Thoracic aorta (tissue), 2 donors: ENCODE measurements at places on chromosomes 2 and 18.

- no peak for DNase-seq
These were observed 38.7 kb upstream of the DDX18 start for GRCh38 chr2:117775703-117776219.

DNA sequence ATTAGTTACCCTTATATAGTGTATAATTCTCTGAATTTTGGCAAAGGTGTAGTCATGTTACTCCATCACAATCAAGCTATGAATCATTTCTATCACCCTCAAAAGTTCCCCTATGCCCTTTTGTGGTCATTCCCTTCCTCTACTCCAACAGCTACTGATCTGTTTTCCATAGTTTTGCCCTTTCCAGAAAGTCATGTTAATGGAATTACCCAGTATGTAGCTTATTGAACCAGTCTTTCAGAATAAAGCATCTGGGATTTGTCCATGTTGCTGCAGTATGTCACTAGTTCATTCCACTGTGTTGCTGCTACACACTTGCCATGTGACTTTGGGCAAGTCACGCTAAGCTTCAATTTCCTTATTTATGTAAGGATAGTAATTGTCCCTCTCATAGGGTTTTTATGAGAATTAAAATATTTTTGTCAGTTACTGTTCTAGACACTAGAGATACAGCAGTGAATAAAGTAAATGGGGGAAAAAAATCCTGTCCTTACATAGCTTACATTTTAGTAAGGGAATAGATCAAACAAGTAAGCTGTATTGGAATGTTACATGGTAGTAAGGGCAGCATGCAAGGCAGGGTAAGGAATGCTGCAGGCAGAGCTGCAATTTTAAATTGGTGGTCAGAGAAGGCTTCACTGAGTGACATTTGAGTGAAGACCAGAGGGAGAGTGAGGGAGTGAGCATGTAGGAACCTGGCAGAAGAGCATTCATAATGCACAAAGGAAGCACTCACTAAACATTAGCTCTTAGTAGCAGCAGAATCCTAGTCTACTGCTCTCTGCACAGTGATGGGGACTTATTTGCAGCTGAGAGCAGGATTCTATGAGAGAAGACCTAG lies 80.3 kb upstream of the TSPYL6 start:
- DNase-seq: no peak

DNA sequence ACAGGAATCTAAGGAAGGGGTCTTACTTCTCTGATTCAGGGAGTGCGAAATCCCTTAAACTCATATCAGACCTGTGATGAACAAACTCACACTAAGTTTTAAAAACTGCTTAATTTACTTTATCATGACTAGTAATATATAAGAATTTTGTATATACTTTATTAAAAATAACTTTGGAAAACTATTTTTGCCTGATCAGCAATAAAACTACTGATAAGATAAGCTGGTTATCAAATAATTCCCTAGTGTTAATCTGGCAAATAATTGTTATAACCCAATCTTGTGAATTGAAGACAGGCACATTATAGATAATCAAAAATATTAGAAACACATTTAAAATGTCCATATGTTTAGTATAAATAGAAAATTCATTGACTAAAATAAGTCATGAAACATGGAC lies 23.7 kb upstream of the DSC3 start:
- no peak for DNase-seq

DNA sequence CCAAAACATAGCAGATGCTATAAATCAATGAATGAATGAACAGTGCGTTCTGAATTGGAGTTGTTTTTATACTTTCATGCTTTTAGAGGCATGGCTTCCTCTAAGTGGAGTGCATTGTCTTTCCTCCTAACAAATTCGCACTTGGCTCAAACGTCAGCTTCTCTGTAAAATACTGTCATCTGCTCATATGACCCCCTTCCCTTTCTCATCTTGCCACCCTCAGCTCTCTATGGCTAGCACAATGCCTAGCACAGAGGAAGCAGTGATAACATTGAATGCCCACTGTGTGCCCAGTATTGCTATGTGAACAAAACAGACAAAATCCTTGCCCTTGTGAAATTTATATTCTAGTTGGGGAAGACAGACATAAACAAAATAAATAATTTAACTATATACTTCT lies 258.8 kb downstream of the MREG start:
- no peak for DNase-seq

- no peak for DNase-seq
These were observed 222.0 kb downstream of the KLHL29 start for GRCh38 chr2:23606968-23607367.

- DNase-seq: no peak
These were observed 439.2 kb upstream of the ACVR2A start for GRCh38 chr2:147405651-147406050.

- no peak for DNase-seq
These were observed 90.4 kb downstream of the GULP1 start for GRCh38 chr2:188382107-188382506.

- no peak for DNase-seq
These were observed 540 bp downstream of the SOX11 start for GRCh38 chr2:5692561-5693286.

DNA sequence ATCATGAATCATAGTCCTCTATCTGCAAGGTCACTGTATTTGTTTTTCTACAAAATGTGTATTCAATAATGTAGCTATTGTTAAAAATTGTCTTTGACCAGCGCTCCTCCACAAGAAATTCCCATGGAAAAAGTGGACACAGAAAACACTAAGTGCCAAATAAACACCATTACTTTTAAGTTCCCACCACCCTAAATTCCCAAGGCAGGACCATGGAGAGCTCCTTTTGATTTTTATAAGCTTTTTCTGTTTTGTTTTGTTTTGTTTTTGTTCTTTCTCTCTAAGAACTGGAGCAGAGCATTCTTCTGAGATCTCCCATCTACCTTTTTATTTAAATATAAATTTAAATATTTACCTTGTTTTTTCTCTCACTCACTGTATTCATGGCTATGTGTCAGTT lies 44.5 kb downstream of the LRATD1 start:
- no peak for DNase-seq

DNA sequence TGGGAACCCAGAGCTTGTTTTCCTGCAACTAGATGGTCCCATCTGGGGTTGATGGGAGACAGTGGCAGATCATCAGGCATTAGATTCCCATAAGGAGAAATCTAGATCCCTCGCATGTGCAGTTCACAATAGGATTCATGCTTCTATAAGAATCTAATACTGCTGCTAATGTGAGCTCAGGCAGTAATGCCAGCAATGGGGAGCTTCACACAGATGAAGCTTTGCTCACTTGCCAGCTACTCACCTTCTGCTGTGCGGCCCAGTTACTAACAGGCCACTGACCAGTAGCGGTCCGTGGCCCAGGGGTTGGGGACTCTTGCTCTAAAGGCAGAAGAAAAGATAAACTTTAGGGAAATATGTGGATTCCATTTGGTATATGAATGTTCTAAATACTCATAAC lies 192.9 kb downstream of the AFF3 start:
- DNase-seq: no peak

DNA sequence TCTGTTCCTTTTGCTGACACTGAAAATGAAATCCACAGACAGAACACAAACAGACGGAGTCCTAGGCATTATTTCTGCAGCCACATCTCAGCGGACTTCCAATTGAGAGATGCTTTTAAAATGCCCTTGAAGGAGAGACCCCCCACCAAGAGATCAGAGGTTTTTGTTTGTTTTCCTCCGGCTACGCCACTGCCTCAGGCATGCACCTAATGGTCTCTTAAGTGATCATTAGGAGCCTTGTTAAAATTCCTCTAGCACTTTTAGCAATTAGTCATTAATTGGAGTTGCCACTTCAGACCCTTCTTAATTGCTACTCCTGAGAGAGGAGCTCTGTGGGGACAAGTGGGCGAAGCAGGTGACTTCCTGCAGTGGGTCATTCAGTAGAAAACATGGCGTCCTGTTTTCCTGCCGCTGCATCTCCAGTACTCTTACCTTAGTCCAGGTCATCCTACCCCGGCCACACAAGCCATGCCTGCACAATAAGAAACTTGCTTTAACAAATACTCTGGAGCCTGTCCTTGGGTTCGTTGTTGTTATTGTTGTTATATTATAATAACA lies 257.7 kb upstream of the CHAC2 start:
- no peak for DNase-seq

DNA sequence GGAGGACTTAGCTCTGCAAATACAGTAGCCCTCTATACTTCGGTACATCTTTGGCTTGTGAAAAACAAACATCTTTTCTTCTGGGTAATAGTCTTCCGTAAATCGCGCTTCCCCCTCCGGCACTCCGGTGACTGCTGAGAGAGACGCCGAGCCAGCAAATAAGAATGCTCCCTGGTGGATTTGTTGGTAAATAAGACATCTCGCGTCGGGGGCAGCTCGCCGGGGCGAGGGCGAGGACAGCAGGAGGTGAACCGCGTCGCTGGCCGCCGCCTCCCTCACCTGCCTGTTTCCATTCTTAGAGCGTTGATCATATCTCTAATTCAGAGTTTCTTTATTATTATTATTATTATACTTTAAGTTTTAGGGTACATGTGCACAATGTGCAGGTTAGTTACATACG lies 117.6 kb downstream of the PMAIP1 start:
- DNase-seq: no peak

DNA sequence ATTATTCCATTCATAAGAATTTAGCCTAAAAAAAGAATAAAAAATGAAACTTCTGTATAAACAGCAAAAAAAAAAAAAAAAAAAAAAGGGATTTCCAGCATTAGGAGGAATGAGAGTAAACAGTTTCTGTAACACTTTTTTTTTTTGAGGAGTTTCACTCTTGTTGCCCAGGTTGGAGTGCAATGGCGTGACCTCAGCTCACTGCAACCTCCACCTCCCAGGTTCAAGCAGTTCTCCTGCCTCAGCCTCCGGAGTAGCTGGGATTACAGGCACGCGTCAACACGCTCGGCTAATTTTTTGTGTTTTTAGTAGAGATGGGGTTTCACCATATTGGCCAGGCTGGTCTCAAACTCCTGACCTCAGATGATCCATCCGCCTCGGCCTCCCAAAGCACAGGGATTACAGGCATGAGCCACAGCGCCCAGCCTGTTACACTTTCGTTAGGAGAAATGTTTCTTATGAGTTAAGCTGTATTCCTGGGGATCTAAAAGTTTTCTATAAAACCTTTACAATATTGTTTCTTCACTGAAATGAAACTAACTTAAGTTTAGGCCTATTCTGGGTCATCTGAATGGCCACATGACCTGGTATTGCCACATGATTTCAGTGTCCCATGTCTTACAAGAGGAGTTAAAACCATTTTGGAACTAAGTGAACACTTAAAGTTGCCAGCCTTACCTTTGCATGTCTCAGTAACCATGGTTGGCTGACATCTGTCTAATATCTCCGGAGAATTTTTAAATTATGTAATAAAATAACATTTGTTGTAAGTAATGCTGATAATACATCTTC lies 17.5 kb downstream of the SMAD2 start:
- no peak for DNase-seq

DNA sequence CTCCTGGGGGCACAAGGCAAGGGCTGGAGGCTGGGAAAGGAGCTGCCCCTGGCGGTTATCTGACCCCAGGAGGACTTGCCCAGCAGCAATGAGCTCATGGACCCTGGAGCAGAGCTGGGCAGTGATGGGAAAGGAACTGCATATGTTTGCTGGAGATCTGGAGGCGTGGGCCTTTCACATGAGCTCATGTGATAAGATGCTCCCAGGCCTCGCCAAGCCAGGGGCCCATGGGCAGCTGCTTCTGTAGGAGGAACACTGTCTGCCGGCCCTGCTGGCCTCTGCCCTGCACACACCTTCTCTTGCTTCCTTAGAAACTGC lies 9.0 kb upstream of the NPPC start:
- no peak for DNase-seq

DNA sequence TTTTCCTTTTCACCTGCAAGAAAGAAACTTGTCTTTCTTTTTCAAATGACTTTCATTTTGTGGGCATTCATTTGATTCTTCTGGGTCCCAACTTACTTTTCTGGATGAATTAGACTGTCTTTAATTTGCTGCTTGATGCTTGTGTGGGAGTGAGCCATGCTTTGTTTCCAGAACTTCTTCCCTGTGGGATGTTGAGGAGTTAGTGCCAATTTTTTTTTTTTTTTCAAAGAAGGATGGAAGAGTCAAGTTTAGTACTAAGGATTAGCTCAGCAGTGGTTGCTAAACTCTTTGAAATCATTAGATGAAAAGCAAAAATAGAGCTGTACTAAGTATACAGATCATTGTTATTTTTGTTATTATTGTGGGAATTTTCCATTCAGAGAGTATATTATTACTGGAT lies 17.2 kb upstream of the KCTD1 start:
- DNase-seq: no peak

DNA sequence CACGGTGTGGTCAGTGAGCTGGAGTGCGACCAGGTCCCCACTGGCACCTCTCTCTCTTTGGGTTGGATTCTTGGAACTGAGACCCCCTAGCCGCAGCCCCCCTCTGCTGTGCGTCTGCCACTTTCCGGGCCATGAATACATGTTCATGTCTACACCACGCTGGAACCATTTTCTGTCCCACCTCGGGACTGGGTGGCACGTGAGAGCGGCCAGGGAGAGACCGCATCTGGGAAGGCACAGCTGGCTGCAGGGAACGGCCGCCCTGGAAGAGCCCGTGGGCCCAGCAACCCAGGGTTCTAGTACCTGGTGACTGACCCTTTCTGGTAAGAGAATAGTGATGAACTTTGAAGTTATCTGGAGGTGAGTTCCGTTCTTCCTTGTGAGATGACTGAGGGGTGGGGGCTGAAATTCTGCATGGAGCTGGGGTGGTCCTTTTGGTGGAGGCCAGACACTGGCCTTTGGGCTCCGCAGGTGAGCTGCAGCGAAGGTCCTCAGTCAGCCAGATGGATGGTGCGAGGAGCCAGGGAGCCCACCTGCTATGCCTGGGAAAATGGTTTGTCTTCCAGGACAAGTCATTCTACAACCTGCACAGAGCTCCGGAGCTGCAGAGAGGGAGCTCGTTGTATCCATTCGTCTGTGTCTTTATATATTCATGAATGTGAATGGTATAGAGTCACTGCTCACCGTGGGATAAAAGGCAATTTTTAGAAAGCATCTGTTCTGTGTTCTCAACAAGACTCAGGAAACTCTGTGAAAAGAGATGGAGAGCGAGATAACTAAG lies 223.5 kb downstream of the NDUFA10 start:
- DNase-seq: no peak

DNA sequence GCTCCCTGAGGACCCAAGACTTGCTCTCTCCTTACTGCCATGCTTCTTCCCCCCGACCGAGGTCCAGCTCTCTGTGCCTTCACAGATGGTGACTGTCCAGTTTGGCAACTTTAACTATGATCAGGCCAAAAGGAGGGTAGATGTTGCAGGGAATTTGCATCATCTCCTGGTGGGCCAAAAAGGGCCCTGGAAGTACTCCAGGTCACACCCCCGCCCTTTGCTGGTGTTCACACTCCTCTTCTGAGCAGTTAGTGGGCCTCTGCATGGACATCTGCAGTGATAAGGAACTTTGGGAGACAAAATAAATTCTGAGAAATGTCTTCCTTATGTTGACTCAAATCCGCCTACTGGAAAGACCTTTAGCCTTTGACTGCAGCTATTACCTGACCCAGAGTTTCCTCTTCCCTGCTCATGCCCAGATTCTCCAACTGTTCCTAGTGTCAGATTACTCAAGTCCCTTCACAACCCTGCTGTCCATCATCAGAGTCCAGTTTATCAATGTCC lies 234.4 kb downstream of the LOXHD1 start:
- no peak for DNase-seq

DNA sequence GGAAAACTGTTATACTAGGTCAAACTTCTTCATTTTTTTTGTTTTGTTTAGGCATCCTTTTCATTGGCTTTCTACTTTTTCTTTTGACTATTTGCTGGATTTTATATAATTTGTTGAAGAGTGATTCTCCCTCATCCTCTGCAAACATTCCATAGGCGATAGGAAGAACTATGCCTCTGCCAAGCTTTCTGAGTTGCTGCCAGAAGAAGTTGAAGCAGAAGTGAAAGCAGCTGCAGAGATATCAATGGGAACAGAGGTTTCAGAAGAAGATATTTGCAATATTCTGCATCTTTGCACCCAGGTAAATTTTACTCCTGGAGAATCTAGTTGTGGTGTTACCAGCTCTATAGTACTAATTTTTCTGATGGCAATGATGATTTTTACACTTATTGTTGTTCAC lies 25.4 kb downstream of the NOP58 start:
- DNase-seq: no peak
